ENCODE measurements at places on chromosomes 7 and 10.
A peak's percentile ranks its signal among the peaks of the same experiment; 100 is the strongest.

GRCh38 chr10:10462151-10462941, 555.3 kb upstream of the CELF2 start:
- DNase-seq = no peak

DNA sequence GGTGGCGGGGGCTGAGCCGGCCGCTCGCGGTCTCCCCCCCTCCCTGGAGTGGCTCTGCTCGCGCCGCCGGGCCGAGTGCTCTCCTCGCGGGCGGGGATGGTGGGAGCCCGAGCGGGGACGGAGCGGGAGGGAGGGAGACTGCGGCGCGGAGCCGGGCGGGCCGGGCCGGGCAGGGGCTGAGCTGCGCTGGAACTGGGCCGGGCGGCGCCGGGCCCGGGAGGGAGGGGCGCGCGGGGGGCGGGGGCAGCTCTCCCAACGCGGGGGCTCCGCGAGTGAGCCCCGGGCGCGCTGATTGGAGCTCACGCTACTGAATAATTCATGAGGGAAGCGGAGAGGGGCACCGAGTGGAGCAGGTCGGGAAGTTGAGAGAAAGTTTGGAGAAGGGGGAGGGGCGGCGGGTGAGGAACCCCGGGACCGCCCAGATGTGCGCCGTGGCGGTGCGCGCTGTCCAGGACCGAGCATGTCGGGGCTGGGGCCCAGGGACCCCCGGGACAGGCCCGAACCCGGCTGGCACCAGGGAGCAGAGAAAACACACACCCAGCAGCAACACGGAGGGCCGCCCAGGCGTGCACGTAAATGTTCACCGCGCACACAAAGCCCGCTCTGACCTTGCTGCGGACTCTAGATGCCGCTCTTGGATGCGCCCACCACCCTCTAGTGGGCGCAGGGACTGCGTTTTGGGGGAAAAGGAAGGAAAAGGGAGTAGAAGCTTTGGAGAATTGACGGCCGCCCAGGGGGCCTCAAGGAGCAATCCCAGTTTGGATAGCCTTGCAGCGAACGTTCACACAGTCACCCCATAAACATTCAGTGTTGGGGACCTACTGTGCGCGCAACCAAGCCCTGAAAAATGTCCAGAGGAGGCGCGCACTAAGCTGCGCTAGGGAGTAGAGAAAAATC, at the start of gene EPHB4:
Gene EPHB4, minus strand, starts transcription at position 194 of the 897 bp plus-strand sequence. CDS start 493 bp downstream, outside the sequence.
- no peak for DNase-seq

DNA sequence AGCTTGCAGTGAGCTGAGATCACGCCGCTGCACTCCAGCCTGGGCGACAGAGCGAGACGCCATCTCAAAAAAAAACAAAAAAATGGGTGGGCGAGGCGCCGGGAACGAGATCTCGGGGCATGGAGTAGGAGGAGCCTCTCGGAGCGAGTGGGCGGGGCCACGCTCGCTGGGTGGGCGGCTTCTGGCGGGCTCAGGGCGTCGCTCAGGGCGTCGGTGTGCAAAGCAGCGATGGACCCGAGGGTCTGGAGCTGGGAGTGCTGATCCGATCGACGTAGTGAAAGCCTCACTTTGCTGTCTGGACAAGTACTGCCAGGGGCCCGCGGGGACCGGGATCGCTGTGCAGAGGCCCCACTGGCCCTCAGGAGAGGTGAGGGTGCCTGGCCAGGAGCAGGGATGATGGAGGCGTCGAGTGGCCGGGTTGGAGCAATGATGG, 22.6 kb upstream of the AMZ1 start:
- DNase-seq = no peak

GRCh38 chr7:37816922-37817590, 31.3 kb upstream of the NME8 start:
- no peak for DNase-seq

GRCh38 chr10:86292462-86293395, 73.9 kb downstream of the GRID1 start:
- no peak for DNase-seq

DNA sequence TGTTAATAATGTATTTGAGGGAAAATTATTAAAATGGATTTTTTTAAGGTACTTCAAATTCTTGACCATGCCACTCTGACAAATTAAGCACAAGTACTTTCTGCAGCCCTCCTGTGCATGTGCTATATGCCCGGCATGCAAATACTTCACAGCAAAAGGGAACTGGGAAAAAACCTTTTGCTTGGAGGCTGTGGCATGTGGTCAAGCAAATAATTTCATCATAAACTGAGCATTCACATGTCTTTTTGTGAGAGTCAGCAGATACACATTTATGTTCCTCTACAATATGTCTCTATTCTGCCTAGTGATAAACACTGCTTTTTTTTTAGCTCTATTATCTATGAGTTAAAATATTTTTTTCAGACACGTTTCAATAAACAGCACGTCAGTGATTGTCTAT, 53.7 kb upstream of the SEMA3A start:
- DNase-seq = no peak

DNA sequence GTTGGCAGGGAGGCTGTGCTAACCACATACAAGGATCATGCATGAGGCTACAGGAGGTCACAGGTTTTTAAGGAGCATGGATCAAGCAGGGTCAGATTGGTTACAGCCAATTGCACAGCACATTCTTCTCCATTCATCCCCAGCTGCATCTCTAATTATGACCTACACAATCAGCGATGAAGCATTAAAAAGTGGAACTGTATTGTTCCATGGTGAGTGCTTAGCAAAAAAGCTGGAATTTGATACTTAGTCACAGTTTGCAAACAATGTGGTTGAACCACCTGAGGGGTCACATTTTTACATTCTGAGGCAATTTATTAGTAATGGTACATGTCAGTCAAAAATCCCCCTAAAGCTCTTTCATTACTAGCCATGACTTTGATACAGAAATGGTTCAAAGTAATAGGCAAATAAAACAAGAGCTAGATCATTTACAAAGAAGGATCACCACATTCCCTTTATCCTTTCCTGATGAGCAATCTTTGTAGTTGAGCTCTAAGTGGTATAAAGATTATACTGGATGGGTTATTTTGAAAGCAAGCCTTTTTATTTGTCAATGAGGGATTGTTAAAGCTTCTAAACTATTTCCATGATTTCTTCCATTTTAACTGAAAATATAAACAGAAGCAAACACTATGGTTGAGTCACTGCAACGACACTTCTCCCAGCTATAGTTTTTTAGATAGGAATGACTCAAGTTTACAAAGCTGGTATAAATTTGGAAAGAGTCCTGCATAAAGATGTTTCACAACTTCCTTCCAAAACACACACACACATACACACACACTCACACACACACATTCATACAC, 217.8 kb upstream of the SEMA3A start:
- DNase-seq = no peak

DNA sequence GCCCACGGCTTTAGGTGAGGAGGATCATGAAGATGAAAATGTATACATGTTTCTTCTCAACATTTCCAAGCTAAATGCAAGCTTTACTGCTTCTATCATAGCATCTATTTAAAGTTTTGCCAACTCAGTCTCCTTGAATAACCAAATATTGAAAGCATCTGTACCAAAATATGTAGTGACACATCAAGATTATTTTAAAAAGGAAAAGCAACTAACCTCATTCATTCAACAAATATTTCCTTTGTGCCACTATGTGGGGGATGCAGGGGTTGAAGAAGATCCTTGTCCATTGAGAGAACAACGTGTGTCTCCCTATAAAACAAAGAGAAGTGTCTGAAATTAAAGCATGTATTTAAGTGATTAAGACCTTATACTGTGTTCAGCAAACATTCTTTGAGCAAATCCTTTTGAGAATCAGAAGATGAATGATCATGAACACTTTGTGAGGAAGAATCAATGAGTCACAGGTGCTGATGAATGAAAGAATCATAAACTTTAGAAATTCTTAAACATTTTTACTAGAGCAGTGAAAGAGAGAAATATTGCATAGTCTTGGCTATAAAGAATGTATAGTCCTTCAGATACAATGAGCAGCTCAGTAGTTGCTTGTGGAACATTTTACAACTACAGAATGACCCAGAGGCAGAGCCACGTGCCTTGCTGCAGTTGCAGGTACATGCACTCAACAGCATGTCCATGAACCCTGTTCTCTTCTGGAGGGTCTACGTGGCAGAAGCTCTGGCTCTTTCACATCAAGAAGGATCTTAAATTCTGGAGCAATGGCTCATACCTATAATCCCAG, 13.9 kb downstream of the TAS2R60 start:
- DNase-seq = no peak

- DNase-seq = no peak
These were observed 92.0 kb downstream of the LYZL2 start for GRCh38 chr10:30537586-30537985.

DNA sequence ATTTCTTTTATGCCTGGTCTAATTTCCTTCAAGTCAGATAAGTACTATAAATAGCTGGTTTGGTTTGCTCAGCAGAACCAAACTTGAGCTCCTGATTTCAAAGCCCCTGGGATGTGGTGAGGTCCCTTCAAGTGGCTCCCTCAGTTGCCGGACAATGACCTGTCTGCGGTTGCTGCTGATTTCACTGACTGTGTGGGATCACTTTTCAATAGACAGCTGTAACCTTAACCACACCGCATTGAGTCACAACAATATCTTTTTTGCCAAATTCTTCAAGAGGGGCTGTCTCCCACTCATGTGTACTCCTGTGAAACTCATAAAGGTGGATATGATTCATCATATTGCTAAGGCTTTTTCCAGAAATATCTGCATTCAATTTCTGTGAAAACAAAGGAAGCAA, 23.1 kb upstream of the ITGA8 start:
- DNase-seq = no peak

GRCh38 chr10:117539361-117539773, 3.2 kb upstream of the EMX2 start:
- DNase-seq = no peak

- peak; percentile 26 for DNase-seq
These were observed 73.9 kb upstream of the LEP start for GRCh38 chr7:128167042-128167701.

DNA sequence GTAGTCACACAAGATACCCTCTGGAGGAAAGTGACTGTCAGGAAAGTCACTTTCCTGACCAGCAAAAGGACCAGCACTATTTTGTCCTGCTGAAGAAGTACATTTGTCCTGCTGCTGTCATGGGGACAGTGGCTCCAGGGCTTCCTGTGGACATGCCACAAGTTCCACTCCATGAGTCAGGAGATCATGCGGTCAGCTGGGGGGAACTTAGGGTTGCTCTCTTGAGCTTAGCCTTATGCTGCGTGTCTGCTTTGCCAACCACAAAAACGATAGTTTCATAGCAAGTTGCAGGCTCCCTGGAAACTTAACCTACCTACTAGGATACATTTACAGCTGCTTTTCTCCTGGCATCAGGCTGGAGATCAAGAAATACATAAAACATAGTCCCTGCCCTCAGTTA, 19.8 kb upstream of the ALOX5 start:
- no peak for DNase-seq

- DNase-seq = no peak
These were observed 523.2 kb downstream of the GATA3 start for GRCh38 chr10:8577686-8578085.

- DNase-seq = no peak
These were observed 8.8 kb upstream of the OR6V1 start for GRCh38 chr7:143043391-143043790.

- no peak for DNase-seq
These were observed 69.8 kb downstream of the SRI start for GRCh38 chr7:88150033-88150432.

GRCh38 chr7:111958431-111958830, 247.8 kb downstream of the DOCK4 start:
- DNase-seq = no peak

GRCh38 chr10:33477291-33478088, 143.0 kb upstream of the NRP1 start:
- no peak for DNase-seq

DNA sequence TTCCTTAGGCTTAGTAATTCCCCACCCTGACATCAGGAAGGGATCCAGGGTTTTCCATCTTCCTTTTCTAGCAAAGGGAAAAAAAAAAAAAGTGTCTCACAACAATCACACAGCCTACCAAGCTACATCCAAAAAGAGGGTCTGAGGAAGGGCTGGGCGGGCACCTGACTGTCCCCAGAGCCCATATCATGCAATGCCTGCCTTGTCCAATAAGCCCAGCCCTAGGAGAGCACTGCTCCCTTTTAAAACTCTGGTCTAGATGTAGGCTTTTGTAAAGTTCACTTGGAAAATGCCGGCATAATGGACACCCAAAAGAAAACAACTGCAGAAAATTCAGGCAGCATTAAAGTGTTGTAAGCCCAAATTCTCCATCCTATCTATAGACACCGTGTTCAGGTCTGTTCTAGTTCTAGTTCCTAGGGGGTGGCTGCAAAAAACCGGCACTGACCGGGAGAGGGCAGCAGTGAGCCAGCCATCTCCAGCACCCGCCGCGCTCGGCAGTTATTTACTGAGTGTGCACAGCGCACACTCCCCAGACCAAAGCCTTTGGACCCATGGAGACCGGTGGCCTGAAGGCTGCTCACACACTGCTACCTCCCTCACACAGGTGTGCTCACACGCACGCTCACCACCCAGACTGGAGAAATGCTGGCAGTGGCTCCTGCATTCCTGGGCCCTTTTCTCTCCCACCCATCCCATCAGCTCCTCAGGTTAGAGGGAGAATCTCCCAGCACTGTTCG, 48.7 kb downstream of the PODXL start:
- peak; percentile 84 for DNase-seq

DNA sequence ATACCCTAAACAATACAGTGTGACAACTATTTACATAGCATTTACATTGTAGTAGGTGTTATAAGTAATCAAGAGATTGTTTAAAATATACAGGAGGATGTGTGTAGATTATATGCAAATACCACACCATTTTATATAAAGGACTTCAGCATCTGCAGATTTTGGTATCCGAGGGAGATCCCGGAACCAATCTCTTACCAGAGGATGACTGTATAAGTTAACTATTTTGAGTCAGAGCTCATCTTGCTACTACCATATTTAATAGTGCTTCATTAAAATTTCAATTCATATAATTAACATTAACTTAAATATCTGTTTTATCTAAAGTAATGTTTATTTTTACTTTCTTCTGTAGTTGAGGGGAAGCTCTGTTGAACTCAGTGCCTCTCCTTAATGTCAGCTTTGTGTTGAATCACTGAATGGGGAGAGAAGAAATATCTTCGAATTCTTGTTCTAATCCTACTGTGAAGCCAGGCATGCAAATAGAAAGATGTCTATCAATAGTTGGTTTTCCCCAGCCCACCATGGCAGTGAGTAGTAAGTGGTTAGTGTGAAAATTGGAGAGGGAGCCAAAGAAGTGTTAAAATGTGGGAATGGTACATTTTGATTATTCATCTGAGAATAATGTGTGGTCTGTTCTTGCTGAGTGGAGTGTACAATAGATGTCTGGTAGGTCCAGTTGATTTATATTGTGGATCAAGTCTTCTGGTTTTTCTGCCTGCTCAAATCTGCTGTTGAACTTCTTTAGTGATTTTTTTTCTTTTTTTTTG, 90.1 kb upstream of the CYP26C1 start:
- DNase-seq = no peak

- DNase-seq = no peak
These were observed 16.3 kb downstream of the SHH start for GRCh38 chr7:155795951-155796350.

DNA sequence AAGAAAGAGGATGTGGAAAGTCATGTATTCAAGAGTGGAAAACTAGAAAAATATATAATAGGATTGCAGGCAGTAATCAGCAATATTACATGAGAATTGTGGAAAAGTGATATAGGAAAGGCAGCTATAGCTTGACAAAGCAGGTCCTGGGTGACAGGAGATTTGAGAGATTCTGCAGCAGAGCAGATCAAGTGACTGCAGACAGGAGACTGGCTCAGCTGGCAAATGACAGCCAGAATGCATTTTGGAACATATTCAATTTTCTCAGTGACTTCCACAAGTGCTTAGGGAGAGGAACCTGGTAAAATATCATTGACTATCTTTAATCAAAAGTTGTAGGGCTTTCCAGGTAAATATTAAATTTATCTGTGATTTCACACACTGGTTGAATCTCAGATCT, 260.5 kb upstream of the CACNA2D1 start:
- DNase-seq = no peak

GRCh38 chr7:87784424-87784823, 91.7 kb downstream of the SLC25A40 start:
- no peak for DNase-seq
